ENCODE measurements at places on chromosomes 16 and 17.

GRCh38 chr16:80079072-80079471 is 461.7 kb upstream of the DYNLRB2 start:
- DNase-seq, result no peak

GRCh38 chr16:72596373-72596772 is 424.4 kb upstream of the PMFBP1 start:
- no peak for DNase-seq

GRCh38 chr16:50992350-50993032 is 158.6 kb downstream of the SALL1 start:
- DNase-seq, result no peak

DNA sequence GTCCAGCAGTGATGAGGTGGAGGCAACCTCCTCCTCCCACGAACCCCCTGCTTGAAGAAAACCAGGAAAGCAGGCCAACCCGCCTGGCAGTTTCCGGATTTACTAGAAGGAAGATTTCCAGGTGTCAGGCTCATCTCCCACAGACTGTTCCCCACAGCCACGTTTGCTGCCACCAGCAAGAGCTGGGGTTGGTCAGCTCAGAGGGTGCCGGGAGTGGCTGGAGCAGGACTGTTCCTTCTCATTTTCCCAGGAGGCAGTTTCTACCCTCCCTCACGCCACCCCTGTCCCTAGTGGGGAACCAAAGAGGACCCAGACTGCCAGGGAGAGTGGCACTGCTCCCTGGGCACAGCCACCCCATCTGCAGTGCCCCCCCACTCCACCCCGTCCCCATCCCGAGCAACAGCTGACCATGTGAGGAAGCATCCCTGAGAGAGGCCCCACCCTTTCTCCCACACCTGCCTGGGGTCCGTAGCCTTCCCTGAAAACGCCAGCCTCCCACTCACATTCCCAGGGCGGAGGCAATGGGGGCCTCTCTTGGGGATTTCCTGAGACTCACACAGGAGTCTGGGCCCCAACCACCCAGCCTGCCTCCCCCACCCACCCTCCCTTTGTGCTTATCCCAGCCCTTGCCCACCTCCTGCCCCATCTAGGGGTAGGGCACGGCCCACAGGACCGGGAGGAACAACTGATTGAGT is 5.9 kb downstream of the KRT17 start:
- DNase-seq, result no peak

DNA sequence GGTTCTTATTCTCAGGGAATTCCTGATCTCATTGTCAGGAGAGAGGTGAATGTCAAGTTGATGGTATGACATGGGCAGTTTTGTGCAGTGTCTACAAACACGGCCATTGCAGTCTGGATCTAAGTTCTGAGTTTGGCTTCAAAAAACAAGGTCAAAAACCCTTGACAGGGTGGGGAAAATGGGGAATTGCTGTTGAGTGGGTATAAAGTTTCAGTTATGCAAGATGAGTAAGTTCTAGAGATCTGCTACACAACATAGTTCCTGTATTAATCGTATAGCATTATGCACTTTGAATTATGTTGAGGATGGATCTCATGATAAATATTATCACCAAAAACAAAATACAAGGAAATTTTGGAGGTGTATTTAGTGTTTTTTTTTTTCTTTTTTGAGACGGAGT is 36.6 kb upstream of the CARMIL2 start:
- DNase-seq, result no peak

- DNase-seq, result no peak
Measured at GRCh38 chr17:65820811-65821210, 259.4 kb upstream of the AXIN2 start.

DNA sequence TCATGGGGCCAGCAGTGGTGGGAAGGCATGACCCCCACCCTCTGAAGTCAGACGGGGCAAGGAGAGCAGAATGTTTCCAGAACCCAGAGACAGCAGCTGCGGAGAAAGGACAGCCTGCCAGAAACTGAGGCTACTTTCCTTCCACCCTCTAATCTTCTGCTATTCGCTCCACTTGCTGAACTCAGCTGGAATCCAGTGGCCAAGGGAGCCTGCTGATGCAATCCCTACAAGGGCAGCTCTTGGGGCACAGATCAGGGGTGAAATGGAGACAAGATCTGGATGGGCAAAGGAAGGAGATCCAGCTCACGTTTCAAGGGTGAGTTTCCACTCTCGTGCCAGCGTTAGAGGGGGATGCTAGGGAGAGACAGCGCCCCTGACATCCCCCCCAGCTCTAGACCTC is 479.1 kb downstream of the SLC39A11 start:
- DNase-seq, result no peak

DNA sequence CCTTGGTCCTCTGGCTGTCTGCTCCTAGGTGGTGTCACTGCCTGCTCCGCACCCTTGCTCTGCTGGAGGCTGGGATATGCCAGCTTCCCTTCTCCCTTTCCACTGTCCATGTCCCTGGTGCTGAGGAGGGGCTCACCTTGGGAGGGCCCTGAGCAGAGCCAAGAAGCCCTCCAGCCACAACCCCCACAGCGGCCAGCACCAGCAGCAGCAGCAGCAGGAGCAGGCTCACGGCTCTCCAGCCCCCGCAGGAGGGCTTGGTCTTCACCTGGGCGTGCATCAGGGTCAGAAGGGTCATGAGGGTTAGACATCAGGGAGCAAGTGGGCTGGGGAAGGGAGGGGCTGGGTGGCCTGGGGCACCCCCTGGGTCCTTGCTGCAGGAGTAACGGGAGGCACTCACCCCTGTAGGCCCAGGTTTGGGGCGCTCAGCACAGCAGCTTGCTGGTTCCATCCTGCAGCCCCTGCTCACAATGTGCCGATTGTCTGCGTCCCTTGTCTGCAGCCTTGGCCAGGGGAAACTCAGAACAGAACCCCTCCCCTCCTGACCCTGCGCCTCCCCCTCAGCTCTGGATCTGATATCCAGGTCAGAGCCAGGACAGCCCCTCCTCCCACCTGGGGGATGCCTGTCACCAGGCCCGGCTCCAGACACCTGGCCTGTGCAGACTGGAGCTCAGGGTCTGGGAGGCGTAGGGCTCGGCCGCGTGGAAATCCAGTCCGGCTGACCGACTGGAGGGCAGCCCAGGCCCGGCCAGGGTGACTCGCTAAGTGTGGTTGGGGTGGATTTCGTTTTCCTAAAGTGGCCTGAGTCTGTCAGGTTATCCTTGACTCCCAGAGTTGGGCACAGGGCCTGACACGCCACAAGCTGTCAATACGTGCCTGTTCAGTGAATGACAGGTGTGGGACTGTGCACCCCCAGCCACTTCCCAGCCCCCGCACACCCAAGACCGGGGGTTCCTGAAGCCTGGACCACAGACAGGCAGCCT is at the start of gene BRICD5:
Gene BRICD5 (minus strand): TSS at position 478 of the 980 bp plus-strand sequence. CDS start 30 bp downstream, at position 448.
- no peak for DNase-seq

GRCh38 chr17:77458202-77459017 is 317.6 kb downstream of the SEC14L1 start:
- DNase-seq, result no peak

DNA sequence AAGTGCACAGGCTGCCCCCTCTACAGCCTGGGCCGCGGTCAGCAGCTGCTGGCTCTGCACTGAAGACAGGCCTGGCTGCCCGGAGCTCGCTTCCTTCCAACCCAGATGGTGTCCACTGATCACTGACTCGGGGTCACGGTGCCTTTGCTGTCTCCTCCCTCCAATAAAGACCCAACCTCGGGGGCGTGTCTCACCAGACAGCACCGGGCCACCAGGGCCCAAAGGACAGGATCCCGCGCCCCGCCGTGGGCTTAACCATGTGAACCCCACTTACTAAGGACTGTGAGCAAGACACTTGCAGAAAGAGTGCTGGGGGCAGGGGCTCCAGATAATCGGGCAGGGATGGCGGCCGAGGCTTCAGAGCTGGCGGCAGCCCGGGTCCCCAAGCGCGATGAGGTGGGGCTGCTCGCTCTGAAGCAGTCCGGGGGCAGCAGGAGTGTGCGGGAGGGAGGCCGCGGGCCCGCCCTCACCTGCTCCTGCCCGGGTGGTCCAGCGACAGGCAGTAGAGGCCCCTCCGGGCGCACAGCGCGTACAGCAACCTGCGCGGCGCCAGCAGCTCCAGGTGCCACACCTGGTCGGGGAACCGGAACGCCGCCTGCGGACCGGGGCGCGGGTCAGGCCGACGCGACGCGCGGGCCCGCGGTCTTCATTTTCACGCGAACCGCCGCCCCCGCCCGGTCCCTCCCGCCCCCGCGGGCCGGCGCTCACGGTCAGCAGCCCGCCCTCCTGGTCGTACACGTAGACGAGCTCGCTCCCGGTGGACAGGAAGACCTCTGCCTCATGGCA is 502 bp downstream of the FAAP100 start:
- DNase-seq, result peak; percentile 27

GRCh38 chr17:63611354-63611753 is 10.7 kb downstream of the TACO1 start:
- no peak for DNase-seq

- DNase-seq, result no peak
Measured at GRCh38 chr17:48792033-48792798, 24.8 kb downstream of the TTLL6 start.

- no peak for DNase-seq
Measured at GRCh38 chr16:81913222-81913621, 98.0 kb downstream of the SDR42E1 start.

GRCh38 chr17:35543856-35544255 is 6.4 kb upstream of the SLFN12L start:
- no peak for DNase-seq

- DNase-seq, result no peak
Measured at GRCh38 chr16:81477697-81478693, 33.4 kb downstream of the CMIP start.

DNA sequence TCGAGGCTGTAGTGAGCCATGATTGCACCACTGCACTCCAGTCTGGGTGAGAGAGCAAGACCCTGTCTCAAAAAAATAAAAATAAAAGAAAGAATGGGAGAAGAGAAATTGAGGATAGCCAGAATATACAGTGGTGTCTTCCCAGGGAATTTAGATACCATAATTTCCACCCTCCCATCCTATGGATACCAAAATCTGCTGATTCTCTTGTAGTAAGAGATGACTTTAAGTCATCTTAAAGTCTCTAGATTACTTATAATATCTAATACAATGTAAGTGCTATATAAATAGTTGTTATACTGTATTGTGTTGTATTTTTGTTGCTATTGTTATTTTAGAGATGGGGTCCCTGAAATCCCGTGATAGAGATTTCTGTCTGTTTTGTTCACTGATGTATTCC is 1.5 kb upstream of the ERAL1 start:
- DNase-seq, result no peak

DNA sequence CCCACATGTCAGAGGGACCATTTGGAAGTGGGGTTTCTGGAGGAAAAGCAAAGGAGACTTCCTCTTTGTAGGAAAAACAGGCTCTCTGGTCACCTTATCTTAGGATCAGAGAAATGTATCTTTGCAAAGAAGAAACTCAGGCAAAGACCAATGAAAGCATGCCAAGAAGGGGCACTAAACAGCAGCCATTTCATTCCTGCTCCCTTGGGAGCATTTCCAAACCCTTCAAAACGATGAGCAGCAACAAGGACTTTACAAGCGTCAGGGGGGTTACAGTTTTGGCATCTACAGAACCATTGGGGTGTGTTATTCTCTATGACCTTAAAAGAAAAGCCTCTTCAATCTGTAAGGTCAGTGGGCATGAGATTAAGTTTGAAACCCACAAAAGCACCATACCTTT is 122.8 kb downstream of the SMG6 start:
- no peak for DNase-seq

GRCh38 chr17:7132511-7133094 is 18.0 kb upstream of the ASGR2 start:
- no peak for DNase-seq

- no peak for DNase-seq
Measured at GRCh38 chr17:75240394-75241142, 20.8 kb downstream of the GGA3 start.

DNA sequence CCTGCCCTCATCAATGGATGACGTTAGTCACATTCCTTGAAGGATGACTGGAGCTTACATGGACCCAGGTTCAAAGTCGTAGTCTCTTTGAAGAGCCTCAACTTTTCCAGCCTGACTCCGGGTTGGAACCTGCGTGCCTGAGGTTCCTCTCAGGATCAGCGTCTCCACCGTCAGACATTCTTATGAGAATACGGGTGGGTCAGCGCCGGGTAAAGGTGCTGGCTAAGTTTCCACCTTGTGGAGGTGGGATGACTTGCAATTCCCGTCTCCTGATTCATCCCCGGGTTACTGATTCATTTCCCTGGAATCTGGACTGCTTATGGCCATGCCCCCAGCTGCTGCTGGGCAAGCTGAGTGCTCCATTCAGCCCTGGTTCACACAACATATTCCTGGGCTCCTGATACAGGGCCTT is 38.9 kb upstream of the CMIP start:
- no peak for DNase-seq

DNA sequence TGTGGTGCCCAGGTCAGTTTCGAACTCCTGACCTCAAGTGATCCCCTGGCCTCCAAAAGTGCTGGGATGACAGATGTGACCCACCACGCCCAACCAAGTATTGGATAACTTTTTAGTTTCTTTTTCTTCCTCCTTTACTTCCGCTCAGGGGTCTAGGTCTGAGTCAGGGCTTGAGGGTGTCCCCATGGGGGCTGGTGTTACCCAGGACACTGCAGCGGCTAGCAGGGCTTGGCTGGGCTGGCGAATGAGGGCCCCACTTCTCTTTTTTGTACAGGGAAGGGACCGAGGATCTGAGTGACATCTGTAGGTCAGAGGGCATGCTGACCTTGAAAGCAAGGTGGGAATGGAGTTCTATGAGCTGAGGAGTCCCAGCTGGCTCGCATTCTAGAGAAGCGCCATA is 24.9 kb downstream of the RAB11FIP3 start:
- DNase-seq, result no peak

GRCh38 chr17:6558932-6559752 is 2.8 kb upstream of the PITPNM3 start:
- DNase-seq, result no peak

GRCh38 chr16:66299349-66299748 is 67.1 kb upstream of the CDH5 start:
- DNase-seq, result no peak

- DNase-seq, result no peak
Measured at GRCh38 chr17:4939546-4939795, 375 bp downstream of the SLC25A11 start.

- DNase-seq, result no peak
Measured at GRCh38 chr16:66367968-66368891, 1.7 kb downstream of the CDH5 start.

DNA sequence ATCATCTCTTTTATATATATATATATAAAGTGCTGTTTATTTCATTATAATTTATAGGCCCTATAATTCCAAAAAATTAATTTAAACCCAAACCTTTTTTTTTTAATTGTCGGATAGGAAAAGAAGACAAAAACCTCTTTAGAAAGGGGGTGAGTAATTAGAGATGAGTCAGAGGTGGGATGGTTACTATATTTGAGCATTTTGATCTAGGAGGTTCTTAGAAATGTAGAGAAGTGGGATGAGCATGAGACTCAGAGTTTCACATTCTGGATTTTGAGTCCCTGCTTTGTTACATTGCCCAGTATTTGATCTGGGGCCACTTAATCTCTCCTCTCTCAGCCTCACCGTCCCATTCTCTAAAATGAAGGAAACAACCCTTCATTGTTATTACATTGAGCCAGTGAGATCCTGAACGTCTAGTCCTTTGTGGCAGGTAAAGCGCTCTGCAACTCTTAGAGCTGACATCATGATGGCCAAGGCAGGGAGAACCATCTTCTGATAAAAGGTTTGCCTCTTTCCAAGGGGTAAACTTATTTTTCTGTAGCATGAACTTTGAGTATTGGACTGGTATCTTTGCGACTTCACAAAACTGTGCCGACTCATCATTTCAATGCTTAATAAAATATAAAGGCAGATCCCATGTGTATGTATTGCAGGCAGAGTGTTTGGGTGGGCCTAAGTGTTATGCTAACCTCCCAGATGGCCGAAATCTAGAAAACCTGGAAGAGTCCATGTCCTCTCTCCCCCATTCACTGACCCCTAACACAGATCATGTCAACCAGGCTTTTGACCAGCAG is 21.3 kb downstream of the HS3ST3B1 start:
- no peak for DNase-seq
